ENCODE measurements at places on chromosomes 7 and 10.

GRCh38 chr10:91576096-91576545 is 56.8 kb downstream of the PPP1R3C start:
- no peak for DNase-seq

DNA sequence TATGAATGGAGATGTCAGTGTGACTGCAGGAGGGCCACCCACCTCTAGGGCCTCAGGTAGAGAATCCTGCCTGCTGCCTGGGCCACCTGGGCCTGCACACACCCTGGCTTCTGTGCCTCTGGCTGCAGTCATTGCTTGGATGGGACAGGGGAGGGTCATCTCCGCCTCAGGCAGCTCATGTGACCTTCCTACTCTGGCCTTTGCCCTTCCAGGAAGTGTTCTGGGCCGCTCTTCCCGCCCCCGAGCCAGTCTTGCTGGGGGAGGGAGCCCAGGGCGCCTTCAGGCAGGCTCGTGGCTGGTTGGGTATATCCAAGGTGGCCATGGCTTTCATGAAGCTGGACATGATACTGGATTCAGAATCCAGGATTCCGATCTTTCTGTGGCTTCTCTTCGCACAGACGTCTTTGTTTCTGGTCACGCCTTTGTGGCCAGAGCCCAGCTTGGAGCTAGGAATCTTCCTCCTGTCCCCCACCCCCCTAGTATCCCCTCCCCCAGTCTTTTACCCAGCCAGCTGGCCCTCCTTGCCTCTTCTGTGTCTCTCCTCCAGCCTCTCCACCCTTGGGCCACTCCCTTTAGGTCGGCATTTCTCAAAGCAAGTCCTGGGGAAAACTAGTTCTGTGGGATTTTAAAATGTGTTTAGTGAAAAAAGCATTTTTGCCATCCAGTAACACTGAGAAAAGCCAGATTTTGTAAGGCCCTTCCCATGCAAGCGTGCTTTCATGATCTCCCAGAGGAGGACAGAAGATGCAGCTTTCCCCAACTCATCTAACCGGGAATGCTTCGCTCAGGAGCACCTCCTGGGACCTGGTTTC is 119.6 kb downstream of the ZMIZ1 start:
- no peak for DNase-seq

DNA sequence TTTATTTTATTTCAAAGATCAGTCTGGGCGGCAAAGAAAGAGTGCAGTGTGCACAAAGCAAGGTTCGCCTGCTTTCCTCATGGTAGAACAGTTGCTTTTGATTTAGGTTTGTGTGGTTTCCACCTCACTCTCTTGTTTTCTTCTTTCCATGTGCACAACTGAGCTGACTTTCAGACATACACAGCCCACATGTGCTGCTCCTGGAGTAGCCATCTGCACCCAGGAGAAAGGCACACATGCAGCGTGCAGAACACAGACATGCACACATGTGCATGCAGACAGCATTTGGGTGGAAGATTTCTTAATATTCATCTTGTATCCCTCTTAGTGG is 302.1 kb downstream of the FZD1 start:
- DNase-seq: no peak

DNA sequence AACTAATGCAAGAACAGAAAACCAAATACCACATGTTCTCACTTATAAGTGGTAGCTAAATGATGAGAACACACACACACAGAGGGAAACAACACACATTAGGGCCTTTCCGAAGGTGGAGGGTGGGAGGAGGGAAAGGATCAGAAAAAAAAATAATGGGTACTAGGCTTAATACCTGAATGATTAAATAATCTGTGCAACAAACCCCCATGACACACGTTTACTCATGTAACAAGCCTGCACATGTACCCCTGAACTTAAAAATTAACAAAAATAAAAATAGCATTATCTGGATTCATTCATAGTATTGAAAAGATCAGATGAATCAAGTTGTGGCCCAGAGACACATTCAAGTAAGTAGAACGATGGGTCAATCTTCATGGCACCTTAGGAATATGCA is 159.5 kb upstream of the POT1 start:
- no peak for DNase-seq

- DNase-seq: peak; percentile 92
Observed at GRCh38 chr7:5625938-5626337, 155.5 kb downstream of the RNF216 start.

DNA sequence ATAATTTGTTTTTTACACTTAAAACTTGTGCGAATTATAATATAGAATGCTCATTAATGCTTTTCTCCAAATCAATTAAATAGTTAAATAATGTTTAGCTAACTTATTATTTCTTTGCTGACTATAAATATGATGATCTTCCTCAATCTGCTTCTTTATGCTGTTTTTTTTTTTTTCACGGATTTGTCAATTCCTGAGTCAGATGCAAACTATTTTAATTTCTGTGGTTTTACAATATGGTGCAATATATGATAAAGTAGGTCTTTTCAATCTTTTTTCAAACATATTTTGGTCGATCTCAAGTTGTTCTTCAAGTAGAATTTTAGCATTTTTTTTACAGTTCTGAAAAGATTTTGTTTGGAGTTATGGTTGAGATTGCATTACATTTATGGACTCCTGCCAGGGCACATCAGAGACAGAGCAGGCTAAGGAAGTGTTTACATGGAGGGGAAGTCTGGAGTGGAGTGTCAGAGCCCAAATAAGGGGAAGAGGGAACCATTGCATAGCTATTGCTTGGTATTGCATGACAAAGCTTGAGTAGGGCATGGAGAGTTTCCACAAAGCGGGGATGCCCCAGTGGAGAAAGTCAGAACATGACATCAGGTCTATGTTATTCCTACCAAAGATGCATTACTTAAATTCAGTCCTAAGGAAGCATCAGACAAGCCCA is 204.4 kb downstream of the OTUD1 start:
- DNase-seq: peak; percentile 16

DNA sequence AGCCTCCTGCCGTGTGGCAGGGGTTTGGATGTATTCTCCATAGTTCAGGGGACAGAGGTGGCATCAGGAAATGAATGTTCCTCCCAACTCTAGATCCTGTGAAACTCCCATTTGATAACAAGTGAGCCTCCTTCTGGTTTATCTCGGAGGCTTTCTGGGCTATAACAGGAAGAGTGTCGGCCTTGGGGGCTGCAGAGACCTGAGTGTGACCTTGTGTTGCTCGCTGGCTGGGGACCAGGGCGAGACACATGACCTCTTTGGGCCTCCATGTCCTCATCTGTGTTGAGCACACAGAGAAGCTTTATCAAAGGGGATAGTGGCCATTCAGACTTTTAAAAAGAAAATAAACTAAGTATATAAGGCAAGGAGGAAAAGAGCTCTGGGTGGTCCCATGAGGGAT is 78.0 kb upstream of the SMNDC1 start:
- no peak for DNase-seq

DNA sequence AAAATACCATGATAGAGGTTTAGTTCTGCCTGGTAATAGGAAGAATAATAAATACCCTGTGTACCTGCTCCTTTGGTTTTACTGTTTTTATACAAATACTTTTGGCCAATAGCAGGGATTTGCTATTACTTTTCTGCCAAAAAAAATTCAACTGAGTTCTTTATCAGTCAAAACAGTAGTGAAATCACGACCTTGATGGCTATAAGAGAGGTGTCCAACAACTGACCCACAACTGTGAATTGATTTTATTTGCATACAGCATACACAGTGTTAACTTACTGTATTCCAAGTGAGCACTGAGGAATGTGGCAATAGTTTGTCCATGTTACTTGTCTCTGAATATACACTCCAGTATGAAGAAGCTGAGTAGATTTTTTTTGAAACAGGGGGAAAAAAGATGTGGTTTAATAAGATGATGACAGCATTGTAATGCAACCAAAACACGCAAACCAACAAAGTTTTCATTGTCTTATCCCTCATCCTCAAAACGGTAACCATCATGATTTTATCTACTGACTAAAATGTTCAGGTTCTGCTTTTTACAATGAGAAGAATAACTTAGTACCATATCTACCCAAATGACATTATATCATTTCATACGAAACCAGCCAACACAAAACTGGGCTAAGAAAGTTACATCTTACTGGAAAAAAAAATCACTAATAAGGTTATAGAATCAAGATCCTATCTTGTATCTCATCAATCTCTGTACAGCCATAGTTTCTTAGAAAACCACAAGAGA is 63.3 kb downstream of the GSAP start:
- DNase-seq: no peak

DNA sequence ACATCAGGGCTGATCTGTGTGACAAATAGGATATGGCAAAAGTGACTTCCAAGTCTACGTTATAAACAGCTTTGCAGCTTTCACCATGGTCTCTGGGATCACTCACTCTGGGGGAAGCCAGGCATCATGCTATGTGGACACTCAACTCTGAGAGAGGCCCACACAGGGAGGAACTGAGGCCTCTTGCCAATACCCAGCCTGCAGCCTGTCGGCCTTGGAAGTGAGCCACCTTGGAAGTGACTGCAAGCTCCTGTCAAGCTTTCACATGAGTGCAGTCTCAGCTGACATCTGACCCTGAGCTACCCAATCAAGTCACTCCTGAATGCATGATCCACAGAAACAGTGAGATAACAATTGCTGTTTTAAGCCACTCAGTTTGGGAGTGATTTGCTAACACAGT is 56.5 kb downstream of the MMRN2 start:
- peak; percentile 17 for DNase-seq

DNA sequence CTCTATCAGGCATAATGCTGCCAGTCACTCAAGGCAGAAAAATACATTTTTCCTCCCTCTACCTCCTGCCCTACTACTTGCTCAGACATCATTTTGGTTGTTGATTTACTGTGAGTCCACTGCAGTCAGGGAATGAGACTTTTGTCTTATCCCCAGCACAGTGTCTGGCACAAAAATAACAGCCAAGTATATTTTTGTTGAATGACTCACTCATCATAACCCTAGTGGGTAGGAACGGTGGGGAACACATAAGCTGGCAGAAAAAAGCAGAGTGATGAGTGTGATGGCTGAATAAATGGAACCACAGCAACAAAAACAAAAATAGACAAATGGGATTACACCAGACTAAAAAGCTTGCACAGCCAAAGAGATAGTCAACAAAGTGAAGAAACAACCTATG is 65.8 kb upstream of the LAMB4 start:
- peak; percentile 63 for DNase-seq

DNA sequence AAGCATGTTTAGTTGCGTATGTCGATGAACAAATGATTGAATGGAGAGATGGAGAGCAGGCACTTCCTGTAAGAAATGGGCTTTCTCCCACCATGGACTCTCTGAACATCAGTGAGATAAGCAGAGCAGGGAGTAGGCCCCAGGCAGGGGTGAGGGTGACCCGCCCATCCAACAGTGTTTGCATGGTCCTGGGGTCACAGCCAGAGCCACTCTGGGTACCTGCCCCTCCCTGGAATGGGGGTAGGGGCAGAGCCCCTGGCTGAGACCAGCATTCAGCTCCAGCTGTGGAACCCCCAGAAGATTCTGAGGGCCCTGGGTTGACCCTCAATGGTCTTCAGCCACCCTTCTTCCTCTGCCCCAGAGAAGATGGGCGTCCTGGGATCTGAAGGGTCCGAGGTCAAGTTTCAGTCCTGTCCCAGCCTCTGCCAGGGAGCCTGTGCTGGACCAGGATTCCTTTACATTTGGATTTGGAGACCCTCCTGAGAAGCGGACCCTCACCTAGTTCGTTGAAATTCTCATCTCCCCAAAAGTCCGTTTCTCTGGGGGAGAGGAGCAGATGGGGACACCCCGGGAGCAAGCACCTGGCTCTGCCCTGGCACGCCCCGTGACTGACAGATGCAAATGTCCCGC is 2.4 kb upstream of the FGF8 start:
- DNase-seq: no peak

- no peak for DNase-seq
Observed at GRCh38 chr7:8413600-8413999, 19.8 kb upstream of the NXPH1 start.

DNA sequence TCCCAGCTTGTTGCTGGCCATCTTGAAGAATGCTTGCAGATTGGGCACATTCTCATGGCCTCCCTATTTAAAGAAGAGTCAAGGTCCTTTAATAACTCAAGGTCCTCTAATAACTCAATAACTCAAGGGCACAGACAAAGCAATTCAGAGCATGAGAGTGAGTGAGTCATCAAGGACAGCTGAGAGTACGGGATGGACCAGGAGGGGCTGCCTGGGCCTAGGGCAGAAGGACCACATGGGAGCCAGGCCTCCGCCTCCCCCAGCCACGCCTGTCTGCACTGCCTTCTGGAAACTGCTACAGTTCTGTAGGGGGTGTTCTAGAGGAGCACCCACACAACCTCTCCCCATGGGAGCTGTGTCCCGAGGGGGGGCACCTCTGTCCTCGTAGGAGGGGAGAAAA is 48.9 kb downstream of the ZNF503 start:
- peak; percentile 61 for DNase-seq

DNA sequence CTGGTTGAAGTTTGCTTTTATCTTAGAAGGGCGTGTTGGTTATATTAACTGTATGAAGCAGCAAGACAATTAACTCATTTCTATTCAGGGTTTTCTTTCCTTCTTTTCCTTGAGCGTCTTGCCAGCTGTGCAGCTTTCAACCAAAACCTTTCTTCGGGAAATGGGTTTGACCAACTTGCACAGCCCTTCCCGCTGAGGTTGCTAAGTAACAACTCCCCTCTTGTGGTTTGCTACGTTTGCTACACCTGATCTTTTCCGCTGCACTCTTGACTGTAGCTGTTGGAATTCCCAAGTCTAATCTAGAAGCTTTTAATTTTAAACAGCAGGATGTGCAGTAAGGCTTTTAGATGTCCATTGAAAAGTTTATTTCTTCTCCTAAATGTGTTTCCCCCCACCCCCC is 116.9 kb downstream of the CDCA7L start:
- DNase-seq: no peak

DNA sequence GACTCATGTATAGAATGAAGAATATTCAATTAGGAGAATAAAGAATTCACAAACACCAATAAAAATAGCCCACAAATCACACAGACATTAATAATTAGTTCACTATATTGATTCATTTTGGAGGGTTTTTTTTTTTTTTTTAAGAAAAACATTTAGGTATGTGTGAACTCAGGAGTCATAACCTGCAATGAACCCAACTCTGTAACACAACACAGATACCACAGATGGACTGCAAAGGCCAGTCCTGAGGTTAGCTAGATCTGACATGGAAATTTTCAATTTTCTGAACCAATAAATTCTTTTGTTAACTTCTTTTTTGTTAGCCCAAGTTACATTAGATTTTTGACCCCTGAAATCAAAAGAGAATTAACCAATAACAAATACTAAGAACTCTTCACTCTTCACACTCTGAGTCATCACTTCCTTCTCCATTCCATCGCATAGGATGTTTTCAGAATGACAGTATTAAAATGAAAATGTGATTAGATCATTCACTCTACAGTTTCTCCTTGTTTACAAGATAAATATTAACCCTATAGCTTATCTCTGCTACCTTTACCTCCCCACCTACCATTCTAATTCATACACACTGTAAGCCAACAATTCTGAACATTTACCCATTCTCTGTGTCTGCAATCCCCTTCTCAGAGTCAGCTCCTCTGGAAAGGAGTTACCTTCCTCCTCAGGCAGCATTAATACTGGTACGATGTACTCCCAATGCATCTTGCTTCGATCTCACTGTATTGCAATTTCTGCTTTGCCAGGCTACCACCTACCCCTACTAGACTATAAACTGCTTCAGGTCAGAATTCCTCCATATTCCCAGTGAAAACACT is 141.5 kb downstream of the LRRN3 start:
- peak; percentile 87 for DNase-seq

Data from fibroblast of skin of back (primary cell).